ENCODE measurements at places on chromosomes 16 and 17. TPM values are rescaled to one million over a fixed set of nuclear protein-coding genes. Genes with fewer than 3 reads are reported as not detected.

The RPL19 gene
- total RNA-seq: 1,782 TPM

DNA sequence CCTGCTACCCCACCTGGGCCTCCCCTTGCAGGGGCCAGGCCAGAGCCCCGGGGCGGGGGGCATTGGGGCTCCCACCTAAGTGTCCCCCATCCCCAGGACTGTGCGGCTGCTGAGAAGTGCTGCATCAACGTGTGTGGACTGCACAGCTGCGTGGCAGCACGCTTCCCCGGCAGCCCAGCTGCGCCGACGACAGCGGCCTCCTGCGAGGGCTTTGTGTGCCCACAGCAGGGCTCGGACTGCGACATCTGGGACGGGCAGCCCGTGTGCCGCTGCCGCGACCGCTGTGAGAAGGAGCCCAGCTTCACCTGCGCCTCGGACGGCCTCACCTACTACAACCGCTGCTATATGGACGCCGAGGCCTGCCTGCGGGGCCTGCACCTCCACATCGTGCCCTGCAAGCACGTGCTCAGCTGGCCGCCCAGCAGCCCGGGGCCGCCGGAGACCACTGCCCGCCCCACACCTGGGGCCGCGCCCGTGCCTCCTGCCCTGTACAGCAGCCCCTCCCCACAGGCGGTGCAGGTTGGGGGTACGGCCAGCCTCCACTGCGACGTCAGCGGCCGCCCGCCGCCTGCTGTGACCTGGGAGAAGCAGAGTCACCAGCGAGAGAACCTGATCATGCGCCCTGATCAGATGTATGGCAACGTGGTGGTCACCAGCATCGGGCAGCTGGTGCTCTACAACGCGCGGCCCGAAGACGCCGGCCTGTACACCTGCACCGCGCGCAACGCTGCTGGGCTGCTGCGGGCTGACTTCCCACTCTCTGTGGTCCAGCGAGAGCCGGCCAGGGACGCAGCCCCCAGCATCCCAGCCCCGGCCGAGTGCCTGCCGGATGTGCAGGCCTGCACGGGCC is 1.9 kb downstream of the WFIKKN1 start:
- no peak for DNase-seq

DNA sequence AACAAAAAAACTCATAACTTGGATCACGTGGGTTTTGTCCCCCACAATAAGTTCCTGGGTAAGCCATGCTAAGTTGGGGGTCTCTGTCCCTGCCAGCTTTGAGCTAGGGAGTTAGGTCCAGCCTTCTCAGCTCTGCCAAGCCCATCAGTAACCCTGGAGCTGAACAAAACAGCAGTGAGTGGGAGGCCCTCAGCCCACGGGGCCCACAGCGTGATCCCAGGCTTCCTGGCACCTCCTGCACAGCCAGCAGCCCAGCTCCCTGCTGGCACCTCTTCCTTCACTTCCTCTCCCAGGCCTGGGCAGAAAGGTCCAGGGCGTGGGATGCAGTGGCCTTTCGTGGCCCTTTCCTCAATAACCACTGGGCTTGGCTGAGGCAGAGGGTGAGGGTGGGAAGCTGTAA is 35.5 kb upstream of the CDC42EP4 start:
- DNase-seq: no peak

DNA sequence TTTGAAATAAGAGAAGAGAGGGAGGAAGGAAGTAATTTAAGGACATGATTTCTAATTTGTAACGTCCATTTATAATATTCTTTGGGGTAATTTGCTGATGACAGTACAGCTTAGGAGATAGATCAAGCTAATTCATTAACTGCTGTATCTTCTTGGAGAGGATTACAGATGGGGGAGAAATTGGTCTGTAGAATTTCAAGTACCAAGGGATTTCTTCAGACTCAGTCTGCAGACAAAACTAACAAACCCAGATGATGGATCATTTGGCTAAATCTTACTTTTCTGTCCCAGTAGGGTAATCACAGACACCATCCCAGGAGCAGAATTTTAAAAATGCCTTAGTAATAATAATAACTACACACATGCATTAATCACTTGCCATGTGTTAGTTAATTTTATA is 711.8 kb downstream of the KCNJ2 start:
- DNase-seq: no peak
